ENCODE measurements at places on chromosomes 6 and 20. TPM values are rescaled to one million over a fixed set of nuclear protein-coding genes. Genes with fewer than 3 reads are reported as not detected.

The LGSN gene
- total RNA-seq = 0.05 TPM

The SLC12A5 gene
- total RNA-seq = 11.3 TPM

The SLC13A3 gene
- total RNA-seq = 5.2 TPM

The EYS gene
- 3.7 TPM for total RNA-seq

The GSTA2 gene
- total RNA-seq = not detected

The R3HDML gene
- total RNA-seq = not detected

The EGFL8 gene
- total RNA-seq = 12.3 TPM

The HTR1E gene
- 0.19 TPM for total RNA-seq

The MYB gene
- 0.67 TPM for total RNA-seq

The MEI4 gene
- 0.06 TPM for total RNA-seq

The TPD52L1 gene
- total RNA-seq = 3.5 TPM

The SIRPB1 gene
- total RNA-seq = 1.0 TPM

The CEP162 gene
- total RNA-seq = 4.5 TPM

Data from motor neuron (in vitro differentiated cells).